ENCODE measurements at places on chromosomes 4 and X. TPM values are rescaled to one million over a fixed set of nuclear protein-coding genes. Genes with fewer than 3 reads are reported as not detected.

DNA sequence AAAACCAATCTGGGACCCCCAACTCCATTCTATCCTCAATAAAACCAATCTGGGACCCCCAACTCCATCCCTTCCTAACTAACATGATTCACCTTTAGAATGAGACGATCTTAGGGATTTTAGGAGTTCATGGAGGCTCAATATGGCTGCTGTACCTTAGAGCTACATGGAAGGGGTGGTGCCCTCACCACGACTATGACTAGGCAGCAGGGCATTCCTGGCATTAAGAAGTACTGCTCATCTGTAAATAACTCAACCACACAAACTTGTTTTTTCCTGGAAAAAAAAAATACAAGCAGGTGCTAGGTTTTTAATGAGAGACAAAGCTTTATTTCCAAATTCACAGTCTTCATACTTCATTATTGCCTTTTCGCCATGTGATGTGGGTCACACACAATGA lies 346.5 kb upstream of the FAT1 start:
- no peak for DNase-seq
- no peaks in the 10 kb centered on the region for H3K27me3 ChIP-seq
- no peaks in the 10 kb centered on the region for H3K4me1 ChIP-seq
- H3K4me3 ChIP-seq, result no peak overlapping the region

- no peak for DNase-seq
- no peak overlapping the region for H3K4me3 ChIP-seq
- no peaks in the 10 kb centered on the region for H3K36me3 ChIP-seq
- H3K27me3 ChIP-seq, result no peaks in the 10 kb centered on the region
These were observed 32.7 kb downstream of the ACE2 start for GRCh38 chrX:15567886-15568616.

DNA sequence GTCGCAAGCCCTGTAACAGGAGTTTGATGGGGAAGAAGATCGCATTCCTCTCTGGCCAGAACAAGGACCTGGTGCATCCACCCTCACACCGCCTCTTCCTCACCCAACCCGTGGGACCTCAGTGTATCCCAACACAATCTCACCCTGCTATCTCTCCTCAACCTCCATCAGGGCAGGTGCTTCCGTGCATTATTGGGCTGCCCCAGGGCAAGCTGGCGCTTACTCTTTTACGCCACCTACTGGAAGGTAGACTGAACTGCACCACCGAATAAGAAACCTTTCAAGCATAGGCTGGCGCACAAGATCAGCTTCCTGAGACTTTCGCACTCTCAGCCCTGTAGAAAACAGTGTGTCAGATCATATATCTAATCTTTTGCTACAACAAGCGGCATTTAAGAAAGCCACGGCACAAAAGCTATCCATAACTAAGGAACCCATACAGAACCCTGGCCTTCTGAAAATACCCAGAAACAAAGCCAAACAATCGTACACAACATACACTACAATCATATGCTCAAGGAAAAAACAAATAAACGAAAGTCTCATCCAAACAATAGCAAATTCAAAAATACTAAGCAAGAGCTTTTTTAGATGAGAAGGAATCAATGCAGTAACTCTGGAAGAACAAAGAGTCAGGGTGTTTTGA lies 209.3 kb downstream of the UGT8 start:
- no peak overlapping the region for H3K4me3 ChIP-seq

GRCh38 chr4:10106421-10107039 lies 10.1 kb downstream of the WDR1 start:
- no peak overlapping the region for H3K4me3 ChIP-seq
- H3K4me1 ChIP-seq, result peaks cover 26% of the 10 kb centered on the region
- no peak for DNase-seq
- H3K27ac ChIP-seq, result no peak overlapping the region
- no peaks in the 10 kb centered on the region for H3K27me3 ChIP-seq

DNA sequence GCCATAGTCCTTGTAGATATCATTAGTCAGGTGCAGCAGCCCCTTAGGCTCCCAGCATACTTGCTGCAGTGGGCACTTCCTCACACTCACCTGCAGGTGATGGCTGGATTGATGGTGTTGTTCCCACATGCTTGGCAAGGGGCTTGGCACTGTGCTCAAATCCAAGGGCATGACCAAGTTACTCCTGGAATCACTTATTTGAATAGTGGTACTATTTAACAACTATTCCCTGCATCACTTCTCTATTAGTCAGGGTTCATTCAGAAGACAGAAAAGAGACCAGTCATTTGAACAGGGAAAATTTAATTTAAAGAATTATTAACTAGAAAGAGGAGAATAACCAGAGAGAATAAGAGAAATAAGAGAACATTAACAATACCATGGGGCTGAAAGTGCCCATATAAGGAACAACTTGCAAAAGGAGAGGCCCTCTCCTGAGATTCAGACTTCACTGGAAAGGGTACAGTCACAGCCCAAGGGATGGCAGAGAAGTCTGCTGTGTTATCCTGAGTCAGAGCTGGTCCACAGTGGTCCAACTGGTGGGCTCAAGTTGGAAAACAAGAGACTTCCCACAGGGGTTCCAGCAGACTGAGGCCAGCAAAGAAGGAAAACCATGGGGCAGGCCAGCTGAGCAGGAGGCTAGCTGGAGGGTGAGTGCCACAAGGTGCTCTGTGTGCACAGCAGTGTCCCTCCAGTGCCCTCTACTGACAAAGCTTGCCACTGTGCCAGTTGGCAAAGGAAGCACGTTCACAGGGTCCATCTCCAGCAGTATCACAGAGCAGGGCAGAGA lies 9.8 kb downstream of the SPP1 start:
- no peaks in the 10 kb centered on the region for H3K27me3 ChIP-seq
- H3K4me1 ChIP-seq, result no peaks in the 10 kb centered on the region
- peak; percentile 78 for DNase-seq
- no peaks in the 10 kb centered on the region for H3K36me3 ChIP-seq
- no peak overlapping the region for H3K27ac ChIP-seq
- no peak overlapping the region for H3K4me3 ChIP-seq

- H3K27ac ChIP-seq, result no peak overlapping the region
- H3K27me3 ChIP-seq, result no peaks in the 10 kb centered on the region
- no peaks in the 10 kb centered on the region for H3K36me3 ChIP-seq
- no peak overlapping the region for H3K4me3 ChIP-seq
These were observed 115.7 kb upstream of the MXRA5 start for GRCh38 chrX:3462166-3462508.

Gene ADGRL3
- 0.12 TPM for total RNA-seq

Gene SH3RF1
- 7.3 TPM for total RNA-seq

Gene POU3F4
- total RNA-seq, result not detected

DNA sequence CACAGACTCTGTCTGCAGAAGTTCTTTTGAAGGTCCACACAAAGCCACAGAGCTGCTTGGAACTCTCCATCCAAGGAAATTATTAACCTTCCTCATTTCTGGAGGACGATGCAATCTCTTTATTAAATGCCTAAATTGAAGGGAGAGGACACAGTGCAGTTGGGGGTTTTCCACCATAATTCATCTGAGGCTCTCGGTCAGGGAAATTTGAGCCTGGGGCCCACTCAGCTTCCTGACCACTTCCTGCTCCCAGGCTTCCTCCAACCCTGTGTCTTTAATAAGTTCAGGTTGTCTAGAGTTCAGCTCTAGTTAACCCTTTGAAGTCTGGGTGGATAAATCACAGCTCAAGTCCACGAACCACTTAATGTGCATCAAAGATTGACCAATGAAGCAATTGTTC lies 58.5 kb downstream of the PRPS1 start:
- H3K27ac ChIP-seq, result no peak overlapping the region
- peaks cover 12% of the 10 kb centered on the region for H3K4me1 ChIP-seq
- no peak overlapping the region for H3K4me3 ChIP-seq
- no peaks in the 10 kb centered on the region for H3K36me3 ChIP-seq
- DNase-seq, result no peak

Gene SMPX
- total RNA-seq, result 0.58 TPM
